ENCODE measurements at places on chromosomes 3 and 15.

DNA sequence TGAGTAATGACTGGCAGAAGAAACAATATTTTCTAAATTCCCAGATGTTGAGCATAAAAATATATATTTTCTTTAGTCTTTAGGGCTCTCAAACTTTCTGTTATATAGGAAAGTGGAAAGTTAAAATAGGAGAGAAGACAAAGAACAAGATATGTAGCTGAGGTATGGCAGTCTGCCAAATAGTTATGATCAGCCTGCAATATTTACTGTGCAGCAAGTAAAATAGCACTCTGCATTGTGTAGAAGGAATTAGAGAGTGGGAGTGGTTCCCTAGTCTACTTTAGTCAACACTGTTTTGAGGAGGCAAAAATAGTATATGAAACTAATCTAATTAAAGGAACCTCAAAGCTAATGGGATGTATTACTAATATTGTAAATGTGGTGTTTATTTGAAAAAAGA, 978.1 kb upstream of the ALCAM start:
- DNase-seq, result no peak

DNA sequence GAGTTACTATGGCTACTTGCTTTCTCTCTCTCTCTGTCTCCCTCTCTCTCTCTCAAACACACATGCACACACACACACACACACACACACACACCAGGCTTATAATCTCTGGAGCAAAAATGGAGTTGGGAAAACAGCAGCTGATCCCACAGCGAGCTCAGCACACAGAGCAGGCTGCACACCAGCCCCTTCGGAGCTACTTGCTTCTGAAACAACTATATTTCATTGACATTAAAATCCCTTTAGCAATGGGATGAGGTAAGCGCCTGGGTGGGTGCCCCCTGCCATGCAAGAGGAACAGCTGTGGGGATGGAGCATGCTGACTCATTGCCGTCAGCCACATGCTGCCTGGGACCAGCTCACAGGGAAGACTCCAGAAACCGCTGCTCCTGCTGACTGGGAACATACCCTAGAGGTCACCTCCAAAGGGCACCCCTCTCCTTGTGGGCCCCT, 45.7 kb downstream of the B3GNT5 start:
- DNase-seq, result no peak

- no peak for DNase-seq
Measured at GRCh38 chr15:28960979-28961378, 75.2 kb downstream of the APBA2 start.

GRCh38 chr15:79930516-79930915, 33.7 kb upstream of the MTHFS start:
- DNase-seq, result no peak

GRCh38 chr3:67691207-67691606, 36.8 kb upstream of the SUCLG2 start:
- DNase-seq, result no peak

- no peak for DNase-seq
Measured at GRCh38 chr3:84308379-84308778, 650.4 kb upstream of the CADM2 start.

Data from stimulated activated CD4-positive, alpha-beta T cell treated with anti-CD3 and anti-CD28 coated beads, Interleukin-4, amount 100 ng/mL, for 1 hour (primary cell).